ENCODE measurements at places on chromosomes 3 and 15.

DNA sequence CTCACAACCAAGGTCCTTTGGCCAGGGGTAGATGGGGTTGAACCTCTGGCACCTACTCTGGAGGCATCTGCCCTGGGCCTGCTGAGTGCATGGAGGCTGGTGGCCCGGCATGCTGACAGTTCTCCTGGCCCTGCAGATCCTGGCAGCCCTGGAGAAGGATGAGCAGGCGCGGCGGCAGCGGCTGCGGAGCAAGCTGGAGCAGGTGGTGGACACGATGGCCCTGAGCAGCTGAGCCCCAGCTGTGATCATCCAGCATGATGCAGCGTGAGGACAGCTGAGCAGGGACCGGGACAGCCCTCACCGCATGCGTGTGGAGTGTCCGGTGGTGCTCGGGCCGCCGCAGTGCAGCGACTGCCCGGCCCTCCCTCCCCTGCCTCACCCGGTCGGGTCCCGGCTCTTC lies 50.9 kb downstream of the PLXNA1 start:
- no peak for DNase-seq

- no peak for DNase-seq
These were observed 182.6 kb downstream of the WDR72 start for GRCh38 chr15:53576841-53577240.

DNA sequence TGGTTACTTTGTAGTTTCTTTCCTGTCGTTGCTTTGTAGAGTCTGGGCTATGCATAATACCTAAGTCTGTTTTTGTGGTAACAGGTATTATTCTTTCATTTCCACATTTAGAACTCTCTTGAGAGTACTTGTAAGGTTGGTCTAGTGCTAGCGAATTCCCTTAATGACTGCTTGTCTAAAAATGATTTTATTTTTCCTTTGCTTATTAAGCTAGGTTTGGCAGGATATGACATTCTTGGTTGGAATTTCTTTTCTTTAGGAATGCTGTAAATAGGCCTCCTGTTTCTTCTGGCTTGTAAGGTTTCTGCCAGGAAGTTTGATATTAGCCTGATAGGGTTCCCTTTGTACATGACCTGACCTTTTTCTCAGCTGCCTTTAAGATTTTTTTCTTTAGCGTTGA lies 70.1 kb upstream of the SGO1 start:
- DNase-seq: no peak

GRCh38 chr3:118181274-118181673 lies 853.4 kb downstream of the IGSF11 start:
- DNase-seq: no peak

GRCh38 chr3:95460274-95460673 lies 1354.1 kb upstream of the EPHA6 start:
- DNase-seq: no peak

DNA sequence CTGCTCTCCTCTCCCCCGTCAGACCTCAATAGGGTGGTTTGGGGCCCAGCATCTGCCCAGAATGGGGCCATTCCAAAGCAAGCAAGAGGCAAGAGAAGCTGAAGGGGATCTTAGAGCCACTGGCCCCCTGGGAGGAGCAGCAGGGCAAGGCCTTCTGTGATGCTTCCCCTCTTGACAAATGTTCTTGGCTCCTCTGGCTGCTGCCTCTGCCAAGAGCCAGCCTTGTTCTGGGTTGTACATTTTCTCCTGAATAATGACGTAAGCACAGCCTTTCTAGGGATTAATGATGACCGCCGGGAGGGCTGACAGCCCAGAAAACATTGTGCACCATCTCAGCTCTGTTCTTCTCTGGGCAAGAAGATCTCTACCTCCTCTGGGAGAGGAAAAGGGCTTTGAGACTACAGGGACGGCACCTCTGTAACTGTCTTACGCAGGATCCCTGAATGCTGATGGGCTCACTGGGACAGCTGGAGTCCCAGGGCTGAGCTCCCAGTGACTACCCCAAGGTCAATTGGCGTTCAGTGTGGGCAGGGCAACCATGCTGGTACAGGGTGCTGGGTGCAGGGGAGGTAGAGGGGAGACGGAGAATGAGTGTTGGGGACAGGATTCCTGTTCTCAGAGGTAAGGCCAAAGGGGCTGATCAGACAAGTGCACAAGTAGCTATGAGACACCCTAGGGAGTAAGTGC lies 253.3 kb downstream of the FAM43A start:
- DNase-seq: no peak

DNA sequence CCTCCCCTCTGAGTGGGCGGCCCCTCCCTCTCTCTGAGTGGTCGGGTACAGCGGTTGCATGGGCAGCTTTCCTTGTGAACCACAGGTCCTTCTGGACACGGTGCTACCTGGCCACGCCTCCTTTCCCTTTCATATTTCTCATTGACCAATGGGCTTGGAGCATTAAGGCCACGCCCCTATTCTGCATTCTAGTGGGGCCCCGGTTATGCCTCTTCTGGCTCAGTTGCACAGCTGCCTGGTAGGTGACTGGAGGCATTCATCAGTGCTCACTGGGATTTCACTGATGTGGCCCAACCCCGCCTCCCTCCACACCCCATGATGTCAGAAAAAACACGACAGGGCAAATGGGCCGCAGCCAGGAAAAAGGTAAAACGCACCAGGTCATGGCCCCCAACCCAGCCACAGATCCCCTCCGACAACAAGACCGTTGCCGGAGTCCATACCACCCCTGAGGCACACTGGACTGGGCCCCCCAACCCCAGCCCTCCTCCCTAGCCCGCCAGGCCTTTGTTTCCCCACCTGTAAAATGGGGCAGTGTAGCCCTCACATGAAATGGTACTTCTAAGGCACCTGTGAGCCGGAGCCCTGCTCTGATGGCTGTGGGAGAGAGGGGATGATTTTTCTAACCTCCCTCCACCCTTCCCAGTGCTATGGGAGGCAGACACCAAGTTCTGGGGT lies 26.3 kb downstream of the NGRN start:
- no peak for DNase-seq

- DNase-seq: no peak
These were observed 620.7 kb upstream of the ALCAM start for GRCh38 chr3:104746056-104746455.

- DNase-seq: no peak
These were observed 46.2 kb upstream of the VILL start for GRCh38 chr3:37944391-37944842.

DNA sequence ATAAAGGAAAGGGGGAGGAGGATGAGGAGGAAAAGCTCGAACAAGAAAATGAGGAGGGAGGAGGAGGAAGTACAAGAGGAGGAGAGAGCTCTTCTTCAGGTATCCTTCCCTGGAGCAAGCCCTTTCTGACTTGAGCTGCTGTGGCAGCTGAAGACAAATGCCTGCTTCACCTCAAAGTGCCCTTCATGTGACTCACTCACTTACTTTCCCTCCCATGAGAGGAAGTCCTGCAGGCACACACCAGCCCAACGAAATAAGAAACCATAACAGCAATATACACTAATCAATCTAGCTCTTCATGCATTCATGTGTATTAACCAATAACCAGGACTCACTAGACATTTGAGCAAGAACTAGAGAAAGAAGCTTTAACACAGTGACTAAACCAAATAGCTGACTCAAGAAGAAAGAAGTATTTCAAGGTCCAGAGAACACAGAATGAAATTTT lies 251.9 kb downstream of the IGSF11 start:
- DNase-seq: no peak

DNA sequence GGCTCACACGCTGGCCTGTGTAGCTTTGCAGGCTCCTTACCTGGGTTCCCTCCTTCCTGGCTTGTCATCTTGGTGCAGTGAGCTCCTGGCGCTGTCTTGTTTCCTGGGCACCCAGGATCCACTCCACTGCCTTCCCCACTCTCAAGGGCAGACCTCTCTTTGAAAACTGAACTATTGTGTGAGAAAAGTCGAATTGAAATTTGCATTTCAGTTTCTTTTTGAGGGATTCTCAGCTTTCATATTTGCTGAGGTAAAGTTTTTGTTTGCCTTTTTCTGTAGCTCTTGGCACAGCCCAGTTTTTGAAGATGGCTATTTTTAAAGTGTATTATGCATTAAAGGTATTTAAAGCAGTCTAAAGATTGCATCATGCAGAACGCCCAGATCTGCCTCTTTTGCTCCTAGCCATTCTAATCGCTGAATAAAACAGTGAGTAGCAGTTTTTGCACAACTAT lies 70.1 kb downstream of the CCK start:
- DNase-seq: no peak

- no peak for DNase-seq
These were observed 111.3 kb downstream of the MEGF11 start for GRCh38 chr15:66142285-66142684.

DNA sequence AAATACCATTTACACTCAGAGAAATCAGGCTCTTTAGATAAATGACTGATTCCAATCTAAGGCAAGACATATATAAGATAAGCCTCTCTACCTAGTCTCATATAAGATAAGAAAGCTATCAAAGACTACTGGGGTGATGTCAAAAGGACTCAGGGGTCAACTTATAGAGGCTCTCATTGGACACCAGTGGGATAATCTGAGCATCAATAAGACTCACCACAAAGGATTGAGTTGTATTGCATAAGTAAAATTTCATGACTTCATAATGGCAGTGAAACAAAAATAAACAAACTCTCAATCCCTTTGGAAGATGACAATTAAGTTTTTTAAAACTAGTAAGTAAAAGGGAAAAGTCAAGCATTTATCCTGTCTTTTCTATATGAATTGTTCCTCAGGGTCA lies 317.8 kb downstream of the SHQ1 start:
- no peak for DNase-seq

Measured in stimulated activated CD4-positive, alpha-beta T cell treated with anti-CD3 and anti-CD28 coated beads, Interleukin-1b, Interleukin-23, amount 100 ng/mL, for 1 hour (primary cell).